WTC11 (cell line): ENCODE measurements at places on chromosomes 7 and 10. TPM values are rescaled to one million over a fixed set of nuclear protein-coding genes. Genes with fewer than 3 reads are reported as not detected.

DNA sequence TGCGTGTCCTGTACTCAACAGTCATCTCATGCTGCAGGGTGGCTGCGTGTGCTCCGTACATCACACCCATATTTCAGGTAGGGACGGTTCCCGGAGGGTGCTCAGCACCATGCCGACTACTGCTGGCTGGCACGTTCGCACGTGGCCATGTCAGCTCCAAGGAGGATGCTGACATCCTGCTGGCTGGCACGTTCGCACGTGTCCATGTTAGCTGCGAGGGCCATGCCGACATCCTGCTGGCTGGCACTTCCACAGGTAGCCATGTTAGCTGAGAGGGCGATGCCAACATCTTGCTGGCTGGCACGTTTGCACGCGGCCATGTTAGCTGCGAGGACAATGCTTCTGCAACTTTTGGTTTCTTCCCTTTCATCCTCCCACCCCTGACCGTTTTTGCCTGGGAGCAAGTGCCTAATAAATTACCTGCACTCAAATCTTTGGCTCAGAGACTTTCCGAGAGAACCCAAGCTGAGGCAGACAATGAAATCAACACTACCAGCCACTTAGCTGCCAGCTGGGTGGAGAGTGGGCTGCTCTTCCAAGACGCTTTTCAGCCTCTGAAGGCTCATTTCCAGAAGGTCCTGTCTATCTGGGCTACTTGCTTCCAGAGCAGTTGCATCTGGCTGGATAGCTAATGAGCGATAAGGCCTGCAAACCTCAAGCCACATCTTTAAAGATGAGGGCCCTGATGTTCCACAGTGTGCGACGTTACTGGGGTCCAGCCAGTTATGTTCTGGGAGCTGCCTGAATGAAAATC lies 104.6 kb downstream of the WDR37 start:
- DNase-seq, result no peak

- DNase-seq, result no peak
Measured at GRCh38 chr10:101478956-101479355, 109.1 kb downstream of the POLL start.

GRCh38 chr7:105876964-105877601 lies 684 bp upstream of the ATXN7L1 start:
- DNase-seq, result peak; percentile 66

- DNase-seq, result peak; percentile 19
Measured at GRCh38 chr7:26686448-26686981, 177.9 kb downstream of the SKAP2 start.

DNA sequence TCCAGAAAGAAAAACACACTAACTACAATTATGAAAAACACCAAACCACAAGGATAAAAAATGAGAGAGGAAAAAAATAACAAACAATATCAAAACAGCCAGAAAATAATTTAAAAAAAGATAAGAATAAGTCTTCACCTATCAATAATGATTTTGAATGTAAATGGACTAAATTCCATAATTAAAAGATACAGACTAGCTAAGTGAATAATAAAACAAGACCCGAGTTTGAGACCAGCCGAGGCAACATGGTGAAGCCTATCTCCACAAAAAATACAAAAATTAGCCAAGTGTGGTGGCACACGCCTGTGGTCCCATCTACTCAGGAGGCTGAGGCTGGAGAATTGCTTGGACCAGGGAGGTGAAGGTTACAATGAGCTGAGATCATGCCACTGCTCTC lies 131.1 kb downstream of the MTERF1 start:
- DNase-seq, result no peak

GRCh38 chr10:26806557-26806956 lies 54.2 kb downstream of the ABI1 start:
- no peak for DNase-seq

DNA sequence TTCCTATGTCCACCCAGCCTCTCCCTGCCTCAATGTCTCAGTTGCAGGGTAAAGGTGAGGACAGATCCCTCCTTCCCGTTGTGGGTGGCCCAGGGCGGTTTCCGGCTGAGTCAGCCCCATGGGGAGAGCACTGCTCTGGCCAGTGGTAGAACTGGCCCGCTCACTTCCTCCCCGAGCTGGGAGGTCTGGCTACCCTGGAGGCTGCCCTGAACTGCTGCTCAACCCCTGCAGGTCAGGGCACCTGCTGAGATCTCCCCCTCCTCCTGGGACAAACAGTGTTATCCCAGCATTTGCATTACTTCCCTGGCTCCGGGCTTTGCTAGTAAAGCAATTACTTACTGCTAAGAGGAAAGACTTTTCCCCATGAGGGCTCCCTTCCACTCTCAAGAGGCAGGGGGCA lies 21.4 kb upstream of the IMPDH1 start:
- DNase-seq, result peak; percentile 43

- no peak for DNase-seq
Measured at GRCh38 chr10:72564596-72564995, 61.3 kb downstream of the MICU1 start.

GRCh38 chr10:85612378-85612775 lies 754.2 kb downstream of the GRID1 start:
- DNase-seq, result no peak

- peak; percentile 98 for DNase-seq
Measured at GRCh38 chr10:86399879-86400704, 33.5 kb upstream of the GRID1 start.

- no peak for DNase-seq
Measured at GRCh38 chr7:1809070-1809469, 139.0 kb downstream of the ELFN1 start.

DNA sequence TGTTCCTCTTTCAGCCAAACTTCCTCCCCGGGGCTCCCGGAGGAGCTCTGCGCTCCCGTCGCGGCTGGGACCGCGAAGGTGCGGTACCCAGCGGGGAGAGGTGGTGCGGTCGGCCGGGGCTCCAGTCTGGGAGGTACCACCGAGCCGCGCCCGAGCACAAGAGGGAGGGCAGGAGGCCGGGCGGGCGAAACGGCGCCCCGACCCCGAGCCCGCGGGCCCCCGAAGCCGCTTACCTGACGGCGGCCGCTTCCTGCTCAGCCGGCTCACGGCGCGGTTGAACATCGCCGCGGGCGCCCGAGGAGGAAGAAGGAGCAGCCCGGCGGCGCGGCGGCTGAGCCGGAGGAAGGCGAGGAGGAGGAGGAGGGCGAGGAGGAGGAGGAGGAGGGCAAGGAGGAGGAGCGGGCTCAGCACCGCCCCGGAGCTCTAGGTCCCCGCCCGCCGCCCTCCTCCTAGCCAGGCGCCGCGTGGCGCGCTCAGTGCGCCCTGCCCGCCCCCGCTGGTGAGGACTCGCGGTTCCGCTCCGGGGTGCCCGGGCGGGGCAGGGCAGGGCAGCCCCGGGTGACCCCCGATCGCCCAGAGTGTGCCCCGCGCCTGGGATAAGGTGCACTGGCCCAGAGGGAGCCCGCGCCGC lies at the start of gene RGS10:
Gene RGS10 (minus strand): TSS at position 363 of the 631 bp plus-strand sequence. CDS start 81 bp downstream, at position 282.
- peak; percentile 63 for DNase-seq

DNA sequence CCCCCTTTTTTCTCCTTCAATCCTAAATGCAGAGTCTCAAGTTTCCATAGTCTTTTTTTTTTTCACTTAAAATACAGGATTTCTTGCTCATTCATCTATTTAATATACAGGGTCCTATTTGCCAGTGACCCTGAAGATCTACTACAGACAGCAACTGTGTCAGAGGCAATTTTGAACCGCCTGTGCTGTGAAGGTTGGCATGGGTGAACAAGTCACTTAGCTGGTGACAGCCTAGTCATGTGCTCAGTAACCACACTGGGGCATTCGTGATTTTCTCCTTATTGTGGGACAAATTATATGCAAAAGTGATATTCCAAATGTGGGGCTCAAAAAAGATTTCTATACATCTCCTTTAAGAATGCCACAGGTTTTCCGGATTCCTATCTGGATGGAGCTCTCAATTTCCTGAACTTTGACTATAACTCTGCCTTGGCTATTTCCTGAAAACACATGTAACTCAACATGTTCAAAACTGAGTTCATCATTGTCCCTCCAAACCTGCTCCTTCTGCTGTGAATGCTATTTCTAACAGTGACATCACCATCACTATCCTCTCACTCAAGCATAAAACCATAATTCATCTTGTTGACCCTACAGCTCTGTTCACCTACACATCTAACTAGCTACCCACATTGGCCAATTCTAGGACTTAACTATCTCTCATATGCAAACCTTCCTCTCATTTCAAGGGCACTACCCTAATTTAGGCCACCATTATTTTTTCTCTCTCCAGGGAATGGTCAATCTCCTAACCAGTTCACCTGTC lies 36.7 kb downstream of the CDK6 start:
- DNase-seq, result no peak

GRCh38 chr10:101394524-101395133 lies 40.7 kb downstream of the BTRC start:
- DNase-seq, result no peak

DNA sequence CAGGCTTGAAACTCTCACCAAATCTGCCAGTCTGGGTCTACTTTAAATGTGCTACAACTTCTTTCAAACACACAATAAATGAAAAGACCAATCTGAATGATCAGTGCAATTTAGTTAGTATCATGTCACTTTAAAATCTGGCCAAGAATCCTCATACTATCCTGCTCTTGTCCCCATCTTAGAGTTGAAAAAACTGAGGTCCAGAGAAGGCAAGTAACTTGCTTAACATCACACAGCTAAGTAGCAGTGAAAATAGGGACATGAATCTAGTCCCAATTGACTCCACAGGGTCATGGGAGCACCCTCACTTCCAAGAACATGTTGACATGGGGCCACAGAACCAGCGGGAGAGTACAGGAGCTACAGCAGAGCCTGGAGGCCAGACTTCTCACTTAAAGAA lies 3.1 kb upstream of the GDF10 start:
- no peak for DNase-seq

DNA sequence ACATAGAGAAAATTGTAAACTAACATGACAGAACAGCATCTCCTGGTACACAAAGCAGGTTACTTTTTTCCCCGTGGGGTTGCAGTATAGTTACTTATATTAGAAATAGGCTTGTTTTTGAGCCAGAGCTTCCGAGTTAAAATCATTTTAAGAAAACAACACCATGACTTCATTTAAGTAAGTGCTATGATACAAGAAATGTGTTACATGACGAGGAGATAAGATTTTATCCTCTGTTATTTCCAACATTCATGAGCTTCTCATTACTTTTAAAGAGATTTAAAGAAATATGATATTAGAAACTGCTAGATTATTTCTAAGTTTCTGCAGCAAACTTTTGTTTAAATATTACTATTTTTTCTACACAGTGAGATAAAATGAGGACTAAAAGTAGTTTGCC lies 968.7 kb downstream of the GATA3 start:
- DNase-seq, result no peak

GRCh38 chr7:26305090-26305868 lies 13.6 kb downstream of the SNX10 start:
- no peak for DNase-seq

DNA sequence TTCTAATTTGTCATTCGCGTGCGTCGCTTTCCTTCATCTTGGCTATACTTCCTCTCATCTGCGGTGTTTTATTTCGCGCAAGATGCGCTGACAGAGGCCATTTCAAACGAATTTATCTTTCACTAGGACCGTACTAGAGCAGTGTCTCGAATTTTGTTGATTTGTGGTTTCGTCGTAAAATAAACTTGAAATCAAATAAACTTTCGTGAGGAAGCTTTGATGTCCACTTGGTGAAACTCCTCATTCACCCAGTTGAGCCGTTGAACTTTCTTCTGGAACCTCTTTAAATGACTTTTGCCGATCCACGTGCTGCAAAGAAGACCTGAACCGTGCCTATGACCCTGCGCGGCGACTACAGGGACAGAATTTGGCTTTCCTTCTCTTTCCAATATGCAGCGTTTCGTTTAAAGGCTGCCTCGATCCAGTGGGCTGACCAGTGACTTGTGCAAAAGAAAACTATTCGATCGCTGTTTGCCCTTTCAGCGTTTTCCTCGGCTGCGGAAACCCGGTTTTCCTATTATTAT lies 163.9 kb upstream of the PPP1R3A start:
- no peak for DNase-seq

- no peak for DNase-seq
Measured at GRCh38 chr10:3714531-3714930, 70.5 kb downstream of the KLF6 start.

DNA sequence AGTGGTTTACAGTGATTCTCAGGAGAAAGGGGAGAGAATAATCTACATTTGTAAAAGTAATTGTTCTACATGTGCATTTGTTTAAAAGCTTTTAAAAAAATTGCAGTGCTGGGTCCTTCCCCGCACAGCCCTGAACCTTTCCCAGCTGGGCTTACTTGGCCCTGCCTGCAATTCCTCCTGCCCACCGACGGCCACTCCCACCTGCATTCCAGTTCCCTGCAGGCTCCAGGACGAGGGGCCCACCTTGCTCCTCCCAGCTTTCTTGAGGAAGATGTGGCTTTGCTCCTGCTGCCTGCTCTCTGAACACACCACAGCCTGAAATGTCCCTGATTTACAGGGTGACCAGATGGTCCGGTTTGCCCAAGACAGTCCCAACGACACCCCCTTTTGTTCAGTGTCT lies 222.7 kb downstream of the PRPF18 start:
- DNase-seq, result peak; percentile 81

- no peak for DNase-seq
Measured at GRCh38 chr10:34377833-34378232, 437.3 kb downstream of the PARD3 start.

GRCh38 chr7:151764056-151764920 lies 112.6 kb downstream of the PRKAG2 start:
- no peak for DNase-seq

GRCh38 chr10:88901206-88901983 lies 21.4 kb downstream of the STAMBPL1 start:
- no peak for DNase-seq

DNA sequence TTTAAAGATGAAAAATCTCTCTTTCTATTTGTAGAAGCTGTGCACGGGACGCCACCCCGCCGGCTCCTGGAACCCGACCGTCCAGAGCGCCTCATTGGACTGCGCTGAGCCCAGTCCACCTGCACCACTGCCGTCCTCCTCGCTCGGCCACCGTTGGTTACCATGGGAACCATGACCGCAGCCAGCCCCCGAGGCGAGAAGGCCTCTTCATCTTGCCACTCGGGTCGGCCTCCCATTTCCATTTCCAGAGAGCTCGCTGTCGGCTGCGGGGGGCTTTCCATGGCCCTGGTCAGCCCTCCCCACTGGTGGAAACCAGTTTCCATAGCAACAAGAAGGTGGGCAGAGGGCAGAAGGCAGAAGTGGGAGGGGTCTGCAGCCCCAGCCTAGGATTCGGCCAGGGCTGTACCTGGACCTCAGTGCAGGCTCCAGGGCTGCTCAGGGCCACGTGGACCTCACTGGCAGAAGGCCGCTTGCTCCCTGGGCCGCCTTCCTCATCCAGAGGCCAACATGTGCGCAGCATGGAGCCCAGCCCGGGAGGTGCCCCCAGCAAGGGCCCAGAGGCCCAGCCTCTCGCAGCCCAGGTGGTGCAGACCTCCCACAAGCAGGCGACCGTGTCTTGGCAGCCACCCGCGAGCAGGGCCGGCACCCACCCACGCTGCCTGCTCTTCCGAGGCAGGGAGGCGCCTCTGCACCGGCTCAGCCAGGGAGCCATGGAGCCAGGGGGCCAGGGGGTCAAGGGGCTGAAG lies 283.5 kb upstream of the PPP2R2D start:
- DNase-seq, result no peak

Gene LIPK
- not detected in 3 replicates for total RNA-seq

Gene ZNF655
- total RNA-seq, result 37.1 to 40.4 TPM (median 38.2 TPM) in 3 replicates

Gene OPN1SW
- total RNA-seq, result not detected in 3 replicates

Gene TMEM270
- total RNA-seq, result 0.28 TPM in 1 of 3 replicates, not detected in the others

Gene OR13A1
- total RNA-seq, result 0.14 to 0.16 TPM (median 0.15 TPM) in 3 replicates

Gene PWWP2B
- total RNA-seq, result 12.2 to 14.1 TPM (median 13.6 TPM) in 3 replicates

Gene CALN1
- 9.7 to 11.0 TPM (median 10.5 TPM) in 3 replicates for total RNA-seq

Gene METTL27
- total RNA-seq, result 4.3 to 7.7 TPM (median 6.6 TPM) in 3 replicates

Gene BHLHA15
- total RNA-seq, result 2.7 to 3.3 TPM (median 2.8 TPM) in 3 replicates

Gene LRIT1
- not detected in 3 replicates for total RNA-seq

Gene RBM20
- total RNA-seq, result 0.37 to 0.52 TPM (median 0.41 TPM) in 3 replicates
